T-helper 2 cell treated with Interferon-gamma antibody and Interleukin-4, amounts not matched to agents 5 μg/mL and 100 μg/mL, for 36 hours (primary cell): ENCODE measurements at places on chromosomes 12 and 14.

- no peaks in the 10 kb centered on the region for H3K27me3 ChIP-seq
- no peaks in the 10 kb centered on the region for H3K4me1 ChIP-seq
- DNase-seq: no peak
These were observed 97.3 kb upstream of the ALX1 start for GRCh38 chr12:85182699-85183098.

GRCh38 chr14:57962325-57963035 lies 96.6 kb upstream of the SLC35F4 start:
- no peaks in the 10 kb centered on the region for H3K4me1 ChIP-seq
- H3K36me3 ChIP-seq: no peaks in the 10 kb centered on the region
- H3K27ac ChIP-seq: no peak overlapping the region
- no peak overlapping the region for H3K4me3 ChIP-seq
- no peak for DNase-seq

DNA sequence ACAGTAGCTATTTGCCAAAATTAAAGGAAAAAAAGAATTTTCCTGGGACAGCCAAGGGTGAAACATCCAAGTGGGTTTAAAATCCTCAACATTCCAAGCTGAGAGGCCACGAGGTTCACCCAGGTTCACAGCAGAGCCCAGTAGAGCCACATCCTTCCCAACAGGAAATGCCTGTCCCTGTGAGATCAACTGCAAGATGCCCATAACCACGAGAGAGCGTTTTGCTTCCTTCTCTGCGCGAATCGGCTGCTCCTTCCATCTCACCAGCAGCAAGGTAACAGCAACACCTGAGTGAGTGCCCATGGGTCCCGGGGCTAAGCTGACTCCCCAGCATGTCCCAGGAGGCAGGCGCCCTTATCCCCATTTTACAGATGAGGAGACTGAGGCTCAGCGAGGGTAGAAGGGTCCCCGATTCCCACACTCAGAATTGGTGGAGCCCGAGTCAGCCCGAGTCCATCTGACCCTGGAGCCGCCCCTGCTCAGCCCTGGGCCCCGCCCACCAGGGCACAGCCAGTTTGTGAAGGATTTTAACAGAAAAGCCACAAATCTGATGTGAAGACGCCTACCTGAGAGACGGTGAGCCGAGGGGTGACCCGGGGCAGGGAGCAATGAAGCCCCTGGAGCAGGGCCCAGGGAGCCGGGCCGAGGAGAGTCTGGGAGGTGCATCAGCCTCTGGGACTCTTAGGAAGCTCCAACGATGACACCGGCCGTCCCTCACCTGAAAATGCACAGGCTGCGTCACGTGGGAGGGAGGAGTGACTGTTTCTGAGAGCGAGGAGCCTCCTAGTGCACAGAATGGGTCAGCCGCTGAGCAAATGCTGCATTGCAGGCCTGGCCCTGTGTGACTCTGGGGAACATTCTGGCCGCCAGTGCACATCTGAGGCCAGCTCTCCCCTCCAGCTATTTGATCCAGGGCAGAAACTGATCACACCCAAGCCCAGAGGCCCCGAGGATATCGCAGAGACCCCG lies 236.9 kb upstream of the SFSWAP start:
- H3K36me3 ChIP-seq: no peaks in the 10 kb centered on the region
- peak overlapping the region; percentile 42 for H3K4me3 ChIP-seq
- no peaks in the 10 kb centered on the region for H3K27me3 ChIP-seq

- H3K4me3 ChIP-seq: no peak overlapping the region
- no peaks in the 10 kb centered on the region for H3K36me3 ChIP-seq
- H3K27ac ChIP-seq: no peak overlapping the region
These were observed 105.8 kb downstream of the PRKD1 start for GRCh38 chr14:29821661-29822429.

DNA sequence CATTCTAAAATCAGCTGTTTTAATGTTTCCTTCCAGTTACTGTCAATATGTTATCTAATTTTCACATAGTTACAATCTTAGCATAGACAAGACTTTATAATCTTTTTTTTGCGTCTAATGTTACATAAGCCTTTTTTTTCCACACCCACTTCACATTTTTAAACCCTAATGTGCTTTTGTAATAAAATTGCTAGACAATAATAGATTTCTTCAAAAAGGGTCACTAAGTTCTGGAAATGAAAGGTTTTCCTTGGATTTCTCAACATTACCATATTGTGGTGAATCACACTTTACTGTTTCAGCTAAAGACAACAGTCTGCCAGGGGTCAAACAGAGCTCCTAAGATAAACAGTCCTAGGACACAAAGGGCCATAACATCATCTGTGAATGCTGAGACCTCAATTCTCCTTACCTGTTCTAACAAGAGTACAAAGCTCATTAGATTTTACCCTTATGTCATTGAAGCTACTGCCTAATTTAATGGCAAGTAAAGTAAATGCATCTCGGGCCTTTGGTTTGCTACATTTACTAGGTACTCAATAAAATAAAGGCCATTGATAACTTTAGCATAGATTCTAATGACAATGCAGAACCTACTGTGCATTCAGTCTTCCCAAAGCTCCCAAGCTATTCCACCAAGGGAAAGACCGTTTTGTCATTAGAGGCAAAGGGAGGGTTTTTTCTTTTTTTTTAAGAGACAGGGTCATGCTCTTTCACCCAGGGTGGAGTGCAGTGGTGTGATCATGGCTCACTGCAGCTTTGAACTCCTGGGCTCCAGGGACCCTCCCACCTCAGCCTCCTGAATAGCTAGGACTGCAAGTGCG lies 111.2 kb upstream of the SLC38A2 start:
- no peak overlapping the region for H3K27ac ChIP-seq
- no peak for DNase-seq
- H3K27me3 ChIP-seq: no peaks in the 10 kb centered on the region

- no peak for DNase-seq
- H3K4me3 ChIP-seq: no peak overlapping the region
- peaks cover 5% of the 10 kb centered on the region for H3K4me1 ChIP-seq
- H3K27ac ChIP-seq: no peak overlapping the region
- peaks cover 15% of the 10 kb centered on the region for H3K27me3 ChIP-seq
These were observed 9.3 kb upstream of the TWF1 start for GRCh38 chr12:43815416-43815815.

DNA sequence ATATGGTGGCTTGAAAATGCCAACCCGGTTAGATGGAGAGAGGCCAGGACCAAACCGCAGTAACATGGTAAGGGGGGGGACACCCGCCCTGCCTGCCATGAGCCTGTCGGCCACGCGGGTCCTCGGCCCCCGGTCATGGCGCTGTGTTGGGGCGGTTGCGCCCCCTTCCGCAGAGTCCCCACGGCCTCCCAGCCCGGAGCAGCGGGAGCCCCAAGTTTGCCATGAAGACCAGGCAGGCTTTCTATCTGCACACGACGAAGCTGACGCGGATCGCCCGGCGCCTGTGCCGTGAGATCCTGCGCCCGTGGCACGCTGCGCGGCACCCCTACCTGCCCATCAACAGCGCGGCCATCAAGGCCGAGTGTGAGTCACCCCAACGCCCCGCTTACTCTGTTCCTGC lies 10.1 kb upstream of the CRIP2 start:
- no peaks in the 10 kb centered on the region for H3K4me1 ChIP-seq
- H3K4me3 ChIP-seq: no peak overlapping the region
- DNase-seq: no peak
- peaks cover 4% of the 10 kb centered on the region for H3K36me3 ChIP-seq

GRCh38 chr14:94451091-94451771 lies 1.4 kb downstream of the SERPINA11 start:
- H3K4me3 ChIP-seq: no peak overlapping the region
- H3K27me3 ChIP-seq: peaks cover 34% of the 10 kb centered on the region
- H3K4me1 ChIP-seq: no peaks in the 10 kb centered on the region
- H3K36me3 ChIP-seq: no peaks in the 10 kb centered on the region

DNA sequence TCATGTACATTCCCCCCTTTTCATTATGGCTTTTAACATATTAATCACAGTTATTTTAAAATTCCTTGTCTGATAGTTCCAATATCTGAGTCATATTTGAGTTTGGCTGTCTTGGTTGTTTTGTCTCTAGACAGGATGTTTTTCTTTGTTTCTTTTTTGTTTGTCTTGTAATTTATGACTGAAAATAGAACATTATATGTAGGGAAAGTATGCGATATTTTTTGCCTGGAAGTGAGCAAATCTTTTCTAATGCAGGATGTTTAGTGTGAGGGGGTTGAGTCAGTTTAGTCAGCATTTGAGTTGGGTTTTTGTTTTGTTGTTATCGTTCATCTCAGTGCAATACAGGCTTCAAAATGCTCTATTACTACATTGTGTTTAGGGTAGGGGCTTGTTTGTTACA lies 239.7 kb downstream of the SNAPC1 start:
- DNase-seq: no peak
- no peaks in the 10 kb centered on the region for H3K27me3 ChIP-seq
- no peak overlapping the region for H3K27ac ChIP-seq
- no peak overlapping the region for H3K4me3 ChIP-seq
- no peaks in the 10 kb centered on the region for H3K4me1 ChIP-seq

GRCh38 chr14:104129556-104129955 lies 8.8 kb upstream of the KIF26A start:
- no peak overlapping the region for H3K27ac ChIP-seq
- DNase-seq: no peak
- H3K27me3 ChIP-seq: peaks cover 15% of the 10 kb centered on the region
- H3K4me1 ChIP-seq: no peaks in the 10 kb centered on the region
- no peak overlapping the region for H3K4me3 ChIP-seq

- no peaks in the 10 kb centered on the region for H3K36me3 ChIP-seq
- H3K27me3 ChIP-seq: no peaks in the 10 kb centered on the region
- no peak overlapping the region for H3K4me3 ChIP-seq
These were observed 7.0 kb upstream of the FICD start for GRCh38 chr12:108507971-108508642.

DNA sequence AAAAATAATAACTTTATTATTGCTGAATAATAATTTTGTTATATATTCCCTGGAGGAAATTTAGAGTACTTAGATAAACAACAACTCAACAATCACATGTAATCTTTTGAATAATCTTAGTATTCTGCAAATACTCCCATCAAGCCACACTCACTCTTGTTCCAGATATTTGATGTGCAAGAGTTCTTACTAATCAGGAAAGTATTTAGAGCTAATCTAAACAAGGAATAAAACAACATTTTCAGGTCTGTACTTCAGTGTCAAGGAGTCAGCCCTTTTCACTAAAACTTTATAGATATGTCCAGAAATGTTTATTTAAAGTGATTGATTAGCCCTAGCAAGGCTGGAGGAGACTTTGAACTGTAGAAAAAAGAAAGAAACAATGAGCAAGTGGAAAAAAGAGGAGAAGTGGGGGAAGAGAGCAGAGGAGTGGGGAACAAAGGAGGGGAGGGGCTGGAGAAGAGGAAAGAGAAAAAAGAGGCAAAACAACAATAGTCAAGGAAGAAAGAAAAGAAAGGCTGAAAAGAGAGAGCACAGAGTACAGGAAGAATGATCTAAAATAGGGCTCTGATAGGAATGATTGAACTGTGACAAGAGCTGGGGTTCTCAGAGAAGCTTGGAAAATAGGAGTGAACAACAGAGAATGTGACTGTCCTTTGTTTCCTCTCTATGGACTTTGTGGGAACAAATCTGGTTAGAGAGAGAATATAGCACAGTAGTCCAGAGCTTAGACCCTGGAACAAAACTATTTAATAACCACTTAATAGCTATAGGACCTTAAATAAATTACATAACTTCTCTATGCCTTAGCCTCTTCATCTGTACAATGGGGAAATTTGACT lies 238.7 kb downstream of the AKAP6 start:
- peaks cover 12% of the 10 kb centered on the region for H3K27me3 ChIP-seq
- H3K27ac ChIP-seq: no peak overlapping the region
- DNase-seq: no peak
- H3K4me3 ChIP-seq: no peak overlapping the region
- no peaks in the 10 kb centered on the region for H3K36me3 ChIP-seq

DNA sequence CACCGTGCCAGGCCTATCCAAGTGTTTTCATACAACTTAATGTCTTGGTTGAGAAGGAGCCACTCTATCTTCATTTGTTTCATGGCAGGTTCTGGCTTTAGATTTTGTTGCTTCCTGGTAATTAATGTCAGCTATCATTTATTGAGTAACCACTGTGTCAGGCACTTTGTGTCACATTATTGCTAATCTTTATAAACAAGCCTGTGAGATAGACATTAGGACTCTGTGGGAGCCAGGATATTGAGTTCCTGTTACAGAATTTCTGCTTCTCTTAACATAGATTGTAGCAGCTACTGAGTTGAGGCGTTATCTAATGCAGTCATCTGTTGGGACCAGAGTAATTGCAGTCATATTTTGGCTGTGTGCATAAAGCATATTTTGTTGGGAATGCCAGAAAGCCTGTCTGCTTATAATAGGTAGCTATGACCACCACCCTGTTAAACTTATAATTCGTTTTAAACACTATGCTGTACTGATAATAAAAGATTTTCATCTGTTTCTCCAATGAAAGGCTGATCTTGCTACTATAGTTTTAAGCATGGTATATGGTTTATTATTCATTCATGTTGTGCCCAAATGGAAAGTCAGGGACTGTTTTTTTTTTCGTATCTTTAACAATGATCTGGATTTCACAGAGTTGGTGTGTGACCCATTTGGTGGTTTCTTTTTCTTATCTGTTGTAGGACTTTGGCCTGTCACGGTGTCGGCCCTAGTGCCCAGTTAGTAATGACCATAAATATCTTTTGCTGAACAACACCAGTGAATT lies 432.6 kb downstream of the PCNX1 start:
- H3K27ac ChIP-seq: no peak overlapping the region
- peaks cover 15% of the 10 kb centered on the region for H3K4me1 ChIP-seq
- no peak overlapping the region for H3K4me3 ChIP-seq
- no peaks in the 10 kb centered on the region for H3K27me3 ChIP-seq
- peaks cover 19% of the 10 kb centered on the region for H3K36me3 ChIP-seq
